Neural cell (in vitro differentiated cells): ENCODE measurements at places on chromosomes 5 and 9. TPM values are rescaled to one million over a fixed set of nuclear protein-coding genes. Genes with fewer than 3 reads are reported as not detected.

Gene FAM114A2
- 20.2 and 24.8 TPM in 2 replicates for polyA plus RNA-seq

Gene GABRA6
- polyA plus RNA-seq, result 2.2 and 3.9 TPM in 2 replicates

Gene TMC1
- polyA plus RNA-seq, result not detected in 2 replicates

Gene ITK
- not detected in 2 replicates for polyA plus RNA-seq

Gene GARIN3
- polyA plus RNA-seq, result not detected in 2 replicates

Gene TSPAN17
- 66.1 and 66.4 TPM in 2 replicates for polyA plus RNA-seq

Gene SPATA6L
- 0.58 and 0.89 TPM in 2 replicates for polyA plus RNA-seq

Gene CNTFR
- 19.0 and 20.7 TPM in 2 replicates for polyA plus RNA-seq

Gene ENTPD8
- polyA plus RNA-seq, result not detected in 2 replicates

Gene STC2
- 0.09 and 0.26 TPM in 2 replicates for polyA plus RNA-seq
